ENCODE measurements at places on chromosomes 2 and 18.

- DNase-seq, result no peak
These were observed 64.0 kb downstream of the ADNP2 start for GRCh38 chr18:80173060-80173459.

DNA sequence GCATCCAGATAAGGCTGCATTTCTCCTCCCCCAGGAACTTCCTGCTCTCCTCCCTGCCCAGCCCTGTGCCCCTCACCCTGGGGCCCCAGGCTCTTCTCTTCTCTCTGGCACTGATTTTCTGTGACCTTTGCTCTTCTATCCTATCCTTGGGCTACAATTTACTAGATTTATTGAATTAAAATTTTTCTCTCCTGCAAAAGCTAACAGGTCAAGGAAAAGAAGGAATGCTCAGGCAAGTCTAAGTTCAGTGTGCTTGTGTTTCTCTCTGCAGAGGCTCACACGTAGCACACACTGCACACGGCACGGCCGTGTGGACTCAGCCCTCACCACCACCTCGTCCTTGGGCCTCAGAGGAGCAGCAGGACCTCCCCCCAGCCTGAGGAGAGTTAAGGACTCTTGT is 94.2 kb upstream of the SNTG2 start:
- no peak for DNase-seq

DNA sequence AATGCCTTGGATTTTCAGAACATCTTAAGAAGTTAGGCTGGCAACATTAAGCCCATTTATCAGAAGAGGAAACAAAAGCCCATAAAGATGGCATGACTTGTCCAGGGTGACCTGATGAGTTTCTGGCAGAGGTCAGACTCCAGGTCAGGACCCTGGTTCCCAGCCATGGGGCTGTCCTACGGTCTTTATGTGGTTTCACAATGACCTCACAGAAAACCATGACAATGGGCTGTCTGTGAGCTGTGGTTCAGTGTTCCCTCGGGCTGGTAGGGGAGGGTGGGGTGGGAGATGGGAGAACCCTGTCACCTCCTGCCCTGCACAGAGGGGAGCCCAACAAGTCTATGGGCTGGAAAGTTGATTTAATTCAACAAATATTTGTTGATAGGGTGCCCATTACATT is 101.8 kb downstream of the LOXHD1 start:
- DNase-seq, result no peak

- DNase-seq, result no peak
These were observed 208.1 kb downstream of the CLIP4 start for GRCh38 chr2:29323301-29323700.

- no peak for DNase-seq
These were observed 12.2 kb downstream of the TWSG1 start for GRCh38 chr18:9346775-9347174.

DNA sequence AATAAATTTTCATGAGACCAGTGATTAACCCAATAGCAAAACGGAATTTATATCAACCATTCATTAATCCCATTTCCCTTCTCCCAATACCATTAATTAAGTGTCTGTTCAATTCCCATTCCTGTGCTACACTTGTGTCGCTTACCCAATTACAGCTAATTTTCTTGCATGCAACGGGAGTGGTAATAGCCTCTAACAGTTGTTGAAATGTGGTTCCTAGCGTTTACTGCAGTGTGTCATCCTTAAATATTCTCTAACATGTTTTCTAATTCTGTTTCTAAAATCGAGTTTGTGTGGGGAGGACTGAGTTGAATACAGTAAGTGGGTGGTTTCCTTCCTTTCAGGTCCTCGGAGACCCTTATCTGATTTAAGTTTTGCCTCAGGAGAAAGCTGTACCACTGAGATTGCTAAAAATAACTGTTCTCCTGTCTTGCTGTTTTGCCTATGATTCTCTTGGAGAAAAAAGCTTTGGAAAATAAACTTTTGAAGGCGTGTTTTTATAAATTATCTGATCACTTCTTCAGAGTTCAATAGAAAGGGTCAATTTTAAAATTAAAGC is 59.3 kb upstream of the LRRTM1 start:
- DNase-seq, result no peak

DNA sequence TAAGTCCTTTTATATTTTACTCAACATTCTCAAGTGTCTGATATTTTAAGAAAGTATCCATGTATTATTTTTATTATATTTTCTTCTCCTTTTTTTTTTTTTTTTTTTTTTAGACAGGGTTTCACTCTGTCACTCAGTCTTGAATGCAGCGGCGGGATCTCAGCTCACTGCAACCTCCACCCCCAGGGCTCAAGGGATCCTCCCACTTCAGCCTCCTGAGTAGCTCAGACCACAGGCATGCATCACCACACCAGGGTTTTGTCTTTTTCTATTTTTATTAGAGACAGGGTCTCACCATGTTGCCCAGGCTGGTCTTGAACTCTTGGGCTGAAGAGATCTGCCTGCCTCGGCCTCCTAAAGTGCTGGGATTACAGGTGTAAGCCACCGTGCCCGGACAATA is 212.1 kb downstream of the TCF4 start:
- no peak for DNase-seq

GRCh38 chr2:218301176-218301819 is 9.0 kb upstream of the TMBIM1 start:
- DNase-seq, result peak; percentile 91

DNA sequence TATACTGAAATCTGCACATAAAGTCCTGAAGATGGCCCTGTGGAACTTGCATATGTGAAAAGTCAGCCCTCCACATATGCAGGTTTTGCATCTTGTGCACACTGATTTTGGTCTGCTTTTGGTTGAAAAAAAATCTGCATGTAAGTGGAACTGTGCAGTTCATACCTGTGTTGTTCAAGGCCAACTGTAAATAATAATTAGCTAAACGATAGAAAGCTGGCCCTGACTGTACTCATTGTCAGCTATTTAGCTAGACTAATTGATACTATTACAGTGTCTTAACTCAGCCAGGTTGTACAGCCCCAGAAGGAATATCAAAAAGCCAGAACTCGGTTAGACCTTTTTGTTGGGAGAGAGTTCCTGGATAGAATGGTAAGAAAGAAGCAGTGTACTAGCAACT is 54.5 kb downstream of the EHBP1 start:
- DNase-seq, result no peak

- DNase-seq, result no peak
These were observed 45.1 kb upstream of the HDAC4 start for GRCh38 chr2:239445771-239446524.

DNA sequence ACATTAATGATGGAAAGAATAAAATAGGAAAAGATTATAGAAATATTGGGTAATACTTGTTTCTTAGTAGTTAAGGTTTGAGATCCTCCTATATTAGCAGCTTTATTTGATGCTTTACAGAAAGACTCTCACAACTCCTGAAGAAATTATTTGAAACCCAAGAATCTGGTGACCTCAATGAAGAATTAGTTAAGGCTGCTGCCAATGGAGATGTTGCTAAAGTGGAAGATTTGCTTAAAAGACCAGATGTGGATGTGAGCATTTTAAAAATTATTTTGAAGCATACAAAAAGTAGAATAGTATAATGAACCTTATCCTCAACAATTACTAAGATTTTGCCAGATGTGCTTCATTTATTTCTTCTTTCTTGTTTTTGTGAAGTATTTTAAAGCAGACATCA is 59.1 kb downstream of the MIB1 start:
- no peak for DNase-seq

DNA sequence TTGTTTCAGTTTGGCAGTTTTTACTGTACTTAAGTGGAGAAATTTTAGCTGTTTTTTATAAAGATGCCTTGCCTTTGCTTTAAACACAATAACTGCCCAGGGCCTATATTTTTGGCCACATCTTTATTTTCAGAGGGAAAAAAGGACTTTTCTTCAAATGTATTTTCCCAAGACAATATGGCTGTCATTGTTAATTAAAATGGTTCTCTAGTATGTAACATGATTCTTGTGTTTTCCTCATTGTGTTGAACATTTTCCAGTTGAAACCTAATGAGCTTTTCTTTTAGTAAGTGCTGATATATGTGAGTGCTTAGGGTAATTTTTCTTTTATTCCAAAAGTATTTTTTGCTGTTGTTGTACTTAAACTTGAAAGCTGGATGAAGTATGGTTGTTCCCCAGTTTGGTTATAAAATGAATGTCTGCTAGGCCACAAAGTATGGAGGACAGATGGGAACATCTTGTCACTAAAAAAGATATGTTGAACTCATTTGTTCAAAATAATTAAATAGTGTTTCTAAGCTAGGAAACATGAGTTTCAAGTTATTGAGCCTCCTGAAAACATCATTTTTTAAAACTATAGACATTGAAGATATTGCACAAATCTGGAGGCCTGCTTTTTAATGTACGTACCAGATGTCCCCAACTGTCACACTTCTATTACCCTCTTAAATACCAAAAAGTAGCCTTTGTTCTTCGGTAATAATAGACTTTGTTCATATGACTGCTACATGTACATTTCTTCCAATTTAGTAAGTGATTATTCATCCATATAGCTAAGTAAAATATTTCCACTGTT is 147.5 kb upstream of the DAPL1 start:
- DNase-seq, result no peak

DNA sequence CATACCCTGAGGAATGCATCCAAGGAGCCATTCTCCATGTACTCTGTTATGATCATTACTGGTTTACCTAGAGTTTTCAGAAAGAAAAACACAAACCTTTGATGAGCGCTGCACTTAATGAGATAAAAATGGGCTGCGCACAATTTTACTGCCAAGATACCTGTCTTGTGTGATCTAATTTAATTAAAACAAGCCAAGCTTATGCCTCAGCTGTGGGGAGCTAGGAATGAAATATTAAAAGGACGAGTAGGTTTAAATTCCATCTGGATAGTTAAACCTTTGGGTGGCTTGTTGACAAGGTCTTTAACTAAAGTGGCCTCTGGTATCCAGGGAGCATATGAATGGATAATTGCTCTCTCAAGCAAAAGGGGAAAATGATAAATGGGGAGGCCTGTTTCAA is 135.0 kb downstream of the EPHA4 start:
- DNase-seq, result no peak

- no peak for DNase-seq
These were observed 46.6 kb downstream of the IKZF2 start for GRCh38 chr2:213104903-213105202.

- no peak for DNase-seq
These were observed 120.4 kb downstream of the ACKR3 start for GRCh38 chr2:236689981-236690380.

DNA sequence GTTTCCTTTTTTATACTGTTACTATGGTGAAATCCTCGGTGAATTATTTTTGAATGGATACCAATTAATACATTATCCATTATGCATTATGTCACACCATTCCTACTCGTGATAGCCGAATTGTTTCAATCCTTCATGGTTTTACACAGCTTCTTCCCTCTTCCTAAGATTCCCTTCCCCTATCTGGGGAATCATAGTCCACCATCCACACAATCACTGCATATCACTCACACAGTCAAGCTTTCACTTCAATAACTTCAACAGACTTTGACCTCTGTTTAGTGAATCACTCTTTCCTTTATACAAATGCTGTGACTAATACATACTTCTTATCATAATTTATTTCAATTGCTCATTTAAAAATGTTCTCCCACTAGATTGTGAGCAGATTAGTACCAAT is 1108.1 kb upstream of the LRRTM1 start:
- no peak for DNase-seq

- DNase-seq, result no peak
These were observed 447.3 kb downstream of the XIRP2 start for GRCh38 chr2:167335541-167335992.

DNA sequence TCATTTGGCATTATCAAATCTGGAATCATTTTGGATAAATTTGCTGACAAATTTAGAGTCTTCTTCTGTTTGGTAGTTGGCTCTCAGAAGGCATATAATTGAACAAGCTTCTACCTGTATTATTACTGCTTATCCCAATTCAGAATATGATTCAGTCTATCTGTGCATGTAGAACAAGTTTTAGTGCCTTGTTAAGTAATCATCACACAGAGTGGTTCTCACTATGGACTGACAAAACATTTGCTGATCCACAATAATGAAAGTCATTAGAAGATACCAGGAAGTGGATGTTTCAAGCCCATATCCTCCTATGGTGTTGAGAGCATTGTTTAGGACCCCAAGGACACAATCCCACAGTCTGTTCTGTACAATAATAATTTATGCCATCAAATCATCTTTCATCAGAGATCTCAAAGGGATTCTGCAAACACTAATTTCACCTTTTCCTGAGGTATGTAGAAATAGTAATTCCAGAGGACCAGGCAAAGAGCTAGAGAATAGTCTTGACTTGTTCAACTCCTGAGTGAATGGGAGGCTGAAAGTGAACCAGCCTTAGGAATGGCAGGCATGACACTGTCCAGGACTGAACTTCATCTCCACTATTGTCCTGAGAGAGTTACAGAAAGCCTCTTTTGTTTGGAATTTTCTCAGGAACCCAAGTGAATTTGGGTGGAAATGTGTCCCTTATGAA is 29.6 kb upstream of the DSC1 start:
- no peak for DNase-seq

GRCh38 chr2:24731923-24732322 is 61.3 kb downstream of the PTRHD1 start:
- no peak for DNase-seq

GRCh38 chr2:85189606-85190270 is 56.5 kb downstream of the TCF7L1 start:
- DNase-seq, result no peak

DNA sequence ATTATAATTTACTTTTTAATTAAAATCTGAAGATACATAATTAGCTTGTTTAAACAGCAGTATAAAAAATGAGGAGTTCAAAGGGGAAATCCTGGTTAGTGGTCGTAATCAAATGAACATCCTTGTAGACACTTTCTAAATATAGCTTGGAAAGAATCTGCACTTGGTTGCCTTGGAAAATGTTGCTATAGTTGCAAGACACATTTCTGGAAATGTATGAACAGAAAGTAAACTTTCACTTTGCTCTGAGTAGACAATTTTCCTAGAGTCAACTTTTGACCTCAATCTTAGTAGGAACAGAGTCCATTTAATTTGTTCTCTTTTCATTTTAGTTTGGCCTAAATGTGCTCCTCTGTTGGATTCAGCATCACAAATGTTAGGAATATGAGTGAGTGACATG is 38.3 kb downstream of the GCA start:
- DNase-seq, result no peak

DNA sequence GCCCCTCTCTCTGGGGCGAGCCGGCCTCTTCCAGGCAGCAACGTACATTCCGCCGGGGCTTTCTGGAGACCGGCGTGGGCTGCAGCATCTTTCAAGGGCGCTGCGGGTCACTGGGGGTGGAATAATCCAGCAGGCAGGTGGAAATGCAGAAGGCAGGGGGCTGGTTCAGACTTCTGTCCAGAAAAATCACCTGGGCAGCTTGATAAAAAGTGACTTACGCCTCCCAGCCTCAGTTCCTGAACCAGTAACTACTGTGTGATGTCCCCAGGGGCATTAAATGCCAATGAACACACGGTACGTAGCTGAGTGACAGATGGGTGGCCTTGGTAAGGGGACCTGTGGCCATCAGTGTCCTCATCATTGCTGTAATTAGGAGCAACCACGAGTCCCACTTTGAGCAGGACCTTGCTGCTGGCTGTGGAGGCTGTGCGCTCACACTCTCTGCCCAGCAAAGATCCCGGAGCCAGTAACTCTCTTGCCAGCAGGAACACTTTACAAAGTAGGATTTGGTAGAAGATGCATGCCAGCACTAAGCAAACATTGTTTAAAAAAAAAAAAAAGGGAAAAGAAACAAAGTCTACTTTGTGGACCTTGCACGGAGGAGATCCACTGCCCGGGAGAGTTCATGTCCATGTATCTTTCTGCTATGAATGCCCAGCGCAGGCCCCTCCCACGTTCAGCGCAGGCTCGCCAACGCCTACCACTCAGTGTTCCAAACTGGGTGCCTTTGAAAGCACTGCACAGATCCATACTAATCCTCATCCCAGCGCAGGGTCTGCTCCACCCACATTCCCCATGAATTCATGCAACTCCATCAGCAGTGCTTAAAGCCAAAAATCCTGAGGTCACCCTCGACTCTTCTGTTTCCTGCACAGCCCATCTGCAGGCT is 177.3 kb downstream of the HDAC4 start:
- DNase-seq, result no peak

Measured in stimulated activated CD4-positive, alpha-beta T cell treated with anti-CD3 and anti-CD28 coated beads, Interleukin-4, amount 100 ng/mL, for 24 hours (primary cell).